ENCODE measurements at places on chromosomes 16 and 17.

- no peak for DNase-seq
Observed at GRCh38 chr16:74592847-74593246, 14.1 kb downstream of the GLG1 start.

- no peak for DNase-seq
Observed at GRCh38 chr17:34254651-34255380, at the start of gene CCL2. CCL2 (plus strand) TSS chr17:34255285; CDS start chr17:34255350, 65 bp downstream.

DNA sequence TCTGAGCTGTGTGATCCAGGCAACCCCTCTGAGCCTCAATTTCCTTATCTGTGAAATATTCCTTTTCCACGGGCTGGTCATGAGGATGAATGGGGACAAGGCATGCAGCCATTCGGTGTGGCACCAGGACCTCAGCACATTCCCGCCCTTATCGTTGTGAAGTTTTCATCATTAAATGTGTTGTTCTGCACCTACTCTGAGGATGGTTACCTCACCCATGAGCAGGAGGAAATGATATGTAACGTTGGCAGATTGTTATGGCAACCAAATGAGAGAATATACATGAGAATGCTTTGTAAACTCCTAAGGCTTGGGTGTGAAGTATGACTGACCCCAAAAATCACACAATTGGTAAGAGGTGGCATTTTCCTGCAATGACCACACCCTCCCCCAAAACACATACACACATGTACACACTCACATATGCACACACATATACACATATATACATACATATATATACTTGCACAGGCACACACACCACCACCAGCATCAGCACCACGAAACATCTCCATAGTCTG, 39.5 kb downstream of the SMARCE1 start:
- no peak for DNase-seq

- no peak for DNase-seq
Observed at GRCh38 chr17:16282522-16282921, 65.5 kb downstream of the PIGL start.

GRCh38 chr17:48997103-48997826, at the start of gene IGF2BP1:
IGF2BP1 (plus strand) TSS chr17:48997385; CDS start chr17:48997746, 361 bp downstream.
- DNase-seq, result peak; percentile 64

DNA sequence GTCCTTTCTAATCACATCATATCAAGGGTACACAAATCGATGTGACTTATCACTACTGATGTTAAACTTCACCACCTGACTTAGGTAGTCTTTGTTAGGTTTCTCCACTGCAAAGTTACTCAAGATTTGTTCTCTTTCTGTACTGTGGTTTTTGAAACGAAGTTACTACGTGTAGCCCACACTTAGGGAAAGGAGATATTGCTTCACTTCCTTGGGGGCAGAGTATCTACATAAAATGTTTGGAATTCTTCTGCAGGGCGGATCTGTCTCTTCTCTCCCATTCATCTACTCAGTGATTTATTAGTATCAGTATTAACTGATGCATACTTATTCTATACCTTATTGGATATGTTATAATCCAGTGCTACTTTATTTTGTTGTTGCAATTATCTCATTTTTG, 403.6 kb upstream of the MON1B start:
- DNase-seq, result no peak

All from GM13976 (cell line).